Stimulated activated CD8-positive, alpha-beta memory T cell treated with anti-CD3 and anti-CD28 coated beads, Interleukin-15, amount 100 ng/mL, for 4 hours (primary cell): ENCODE measurements at places on chromosomes 3 and 15.

- no peak for DNase-seq
Observed at GRCh38 chr3:114867835-114868503, 279.1 kb downstream of the ZBTB20 start.

GRCh38 chr3:131849616-131850015 lies 185.2 kb downstream of the CPNE4 start:
- no peak for DNase-seq

- no peak for DNase-seq
Observed at GRCh38 chr3:71565316-71565715, 18.2 kb downstream of the FOXP1 start.

- no peak for DNase-seq
Observed at GRCh38 chr15:57634290-57634689, 42.6 kb downstream of the MYZAP start.

GRCh38 chr3:16538507-16538906 lies 25.0 kb upstream of the RFTN1 start:
- DNase-seq, result no peak
